ENCODE measurements at places on chromosomes 5 and 9. TPM values are rescaled to one million over a fixed set of nuclear protein-coding genes. Genes with fewer than 3 reads are reported as not detected.

The RABGAP1 gene
- total RNA-seq = 50.3 TPM

The SPATA31E1 gene
- total RNA-seq = not detected

The N4BP3 gene
- 0.18 TPM for total RNA-seq

The GABRA1 gene
- total RNA-seq = not detected

The C9orf153 gene
- total RNA-seq = 0.45 TPM

All from fibroblast of the aortic adventitia (primary cell).